NCI-H187 (cell line): ENCODE measurements at places on chromosomes 1 and 21.
A peak's percentile ranks its signal among the peaks of the same experiment; 100 is the strongest.

GRCh38 chr1:199303035-199303434 is 664.2 kb downstream of the PTPRC start:
- DNase-seq = no peak

DNA sequence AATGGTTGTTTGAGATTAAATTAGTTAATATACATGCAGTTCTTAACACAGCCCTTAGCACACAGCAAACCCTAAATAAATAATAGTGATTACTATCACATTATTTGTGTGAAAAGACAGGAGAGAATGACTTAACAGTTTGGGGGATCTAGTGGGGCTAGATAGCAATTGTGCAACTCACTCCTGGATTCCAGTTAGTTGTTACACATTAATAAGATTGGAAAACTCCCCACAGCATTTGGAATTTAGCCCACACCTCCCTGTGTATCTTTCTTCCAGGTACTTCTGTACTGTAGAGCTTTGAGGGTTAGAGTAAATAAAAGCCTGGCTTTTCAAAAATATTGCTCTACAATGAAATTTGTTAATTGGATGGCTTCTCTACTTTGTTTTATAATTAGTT is 93.2 kb downstream of the KCTD3 start:
- no peak for DNase-seq

GRCh38 chr1:119275145-119276134 is 93.1 kb upstream of the HAO2 start:
- DNase-seq = peak; percentile 52

GRCh38 chr1:19405761-19406487 is 79.4 kb downstream of the CAPZB start:
- peak; percentile 78 for DNase-seq

DNA sequence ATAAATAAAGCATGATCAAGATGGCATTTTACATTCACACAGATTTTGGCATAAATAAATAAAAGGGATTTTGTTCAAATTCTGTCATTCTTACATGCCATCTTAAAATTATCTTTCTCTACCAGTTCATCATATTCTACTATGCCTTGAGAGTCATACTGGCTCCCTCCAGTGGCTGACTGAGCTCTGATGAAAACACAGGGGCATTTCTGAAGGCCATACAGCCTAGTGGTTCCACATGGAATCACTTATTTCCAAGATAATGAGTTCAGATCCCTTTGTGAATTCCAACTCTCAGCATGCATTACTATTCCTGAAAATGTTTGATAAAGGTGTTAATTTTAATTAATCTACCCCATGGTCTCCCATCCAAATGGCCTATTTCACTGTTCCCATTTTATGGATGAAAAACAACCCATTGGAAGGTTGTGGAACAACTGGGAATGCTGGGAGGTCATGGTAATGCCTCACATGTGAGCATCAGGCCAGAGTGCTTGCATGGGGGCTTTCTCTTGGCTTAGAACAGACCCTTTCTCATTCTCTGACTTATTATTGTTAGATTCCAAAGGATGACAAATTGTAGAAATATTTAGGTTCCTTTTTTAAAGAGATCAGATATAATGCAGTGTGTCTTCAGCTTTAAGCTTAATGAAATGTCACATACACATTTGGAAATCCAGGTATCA is 622.4 kb upstream of the PKN2 start:
- peak; percentile 42 for DNase-seq

GRCh38 chr1:21269461-21270085 is 20.7 kb downstream of the ECE1 start:
- no peak for DNase-seq

- DNase-seq = no peak
Observed at GRCh38 chr1:171800342-171800741, 18.9 kb downstream of the METTL13 start.

DNA sequence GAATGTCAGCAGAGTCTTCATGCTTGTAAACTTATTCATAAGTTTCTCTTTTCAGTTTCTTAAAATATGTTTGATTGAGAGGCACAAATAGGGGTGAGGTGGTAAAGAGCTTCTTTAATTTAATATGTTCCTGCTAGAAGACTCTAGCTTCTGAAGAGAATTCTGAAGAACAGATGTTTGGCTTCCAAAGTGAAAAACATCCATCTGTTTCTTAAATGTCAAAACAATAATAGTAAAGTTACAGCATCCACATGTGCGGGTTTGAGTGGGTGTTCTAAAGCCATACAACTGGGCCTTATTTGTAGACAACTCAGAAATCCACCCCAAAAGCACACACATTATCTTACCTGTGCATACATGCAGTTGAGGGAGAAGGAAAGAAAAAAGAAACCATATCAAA is 144.0 kb upstream of the ADGRL4 start:
- no peak for DNase-seq

GRCh38 chr1:155379631-155380090 is 59.0 kb downstream of the RUSC1 start:
- DNase-seq = no peak

GRCh38 chr1:5727191-5727590 is 265.0 kb downstream of the NPHP4 start:
- no peak for DNase-seq

GRCh38 chr1:46649764-46650163 is 18.4 kb downstream of the ATPAF1 start:
- DNase-seq = no peak

- no peak for DNase-seq
Observed at GRCh38 chr1:182756423-182756822, 33.1 kb upstream of the NPL start.

GRCh38 chr1:185404907-185405568 is 88.0 kb upstream of the IVNS1ABP start:
- no peak for DNase-seq

- no peak for DNase-seq
Observed at GRCh38 chr21:28016571-28016970, 976.1 kb downstream of the LTN1 start.

DNA sequence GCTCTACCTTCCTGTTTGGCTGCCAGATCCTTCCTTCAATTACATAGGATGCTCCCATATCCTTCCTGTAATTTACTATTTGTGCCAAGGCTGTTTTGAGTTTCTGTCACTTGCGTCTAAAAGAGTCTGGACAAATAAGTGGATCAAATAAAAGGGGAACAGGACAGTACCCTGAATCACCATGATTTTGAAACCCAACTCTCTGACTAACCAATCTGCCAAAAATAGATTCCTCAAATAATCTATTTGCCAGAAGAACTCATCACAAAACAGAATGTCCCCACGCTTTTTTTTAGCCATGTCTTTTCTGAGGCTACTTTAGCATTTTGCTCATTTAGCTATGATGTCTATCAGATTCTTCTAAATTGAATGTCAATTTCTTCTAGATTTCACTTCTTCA is 392.6 kb downstream of the NTNG1 start:
- no peak for DNase-seq

DNA sequence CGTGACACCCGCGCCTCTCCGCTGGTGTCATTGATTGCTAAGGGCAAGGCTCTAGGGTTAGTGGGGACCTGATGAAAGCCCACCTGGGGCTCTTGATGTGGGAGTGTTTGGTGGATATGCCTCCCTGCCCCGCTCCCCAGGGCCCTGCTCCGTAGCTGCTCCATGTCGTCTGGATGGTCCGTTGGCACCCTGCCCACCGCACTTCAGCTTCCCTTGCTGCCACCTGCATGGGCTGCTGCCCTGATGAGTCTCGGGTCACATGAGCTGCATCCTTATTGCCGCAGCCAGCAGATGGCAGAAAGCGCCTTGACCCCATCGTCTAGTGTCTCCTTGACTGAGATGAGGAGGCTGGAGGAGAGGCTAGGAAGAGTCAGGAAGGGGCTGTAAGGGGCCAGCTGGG is 439.4 kb downstream of the CAMTA1 start:
- DNase-seq = peak; percentile 67

DNA sequence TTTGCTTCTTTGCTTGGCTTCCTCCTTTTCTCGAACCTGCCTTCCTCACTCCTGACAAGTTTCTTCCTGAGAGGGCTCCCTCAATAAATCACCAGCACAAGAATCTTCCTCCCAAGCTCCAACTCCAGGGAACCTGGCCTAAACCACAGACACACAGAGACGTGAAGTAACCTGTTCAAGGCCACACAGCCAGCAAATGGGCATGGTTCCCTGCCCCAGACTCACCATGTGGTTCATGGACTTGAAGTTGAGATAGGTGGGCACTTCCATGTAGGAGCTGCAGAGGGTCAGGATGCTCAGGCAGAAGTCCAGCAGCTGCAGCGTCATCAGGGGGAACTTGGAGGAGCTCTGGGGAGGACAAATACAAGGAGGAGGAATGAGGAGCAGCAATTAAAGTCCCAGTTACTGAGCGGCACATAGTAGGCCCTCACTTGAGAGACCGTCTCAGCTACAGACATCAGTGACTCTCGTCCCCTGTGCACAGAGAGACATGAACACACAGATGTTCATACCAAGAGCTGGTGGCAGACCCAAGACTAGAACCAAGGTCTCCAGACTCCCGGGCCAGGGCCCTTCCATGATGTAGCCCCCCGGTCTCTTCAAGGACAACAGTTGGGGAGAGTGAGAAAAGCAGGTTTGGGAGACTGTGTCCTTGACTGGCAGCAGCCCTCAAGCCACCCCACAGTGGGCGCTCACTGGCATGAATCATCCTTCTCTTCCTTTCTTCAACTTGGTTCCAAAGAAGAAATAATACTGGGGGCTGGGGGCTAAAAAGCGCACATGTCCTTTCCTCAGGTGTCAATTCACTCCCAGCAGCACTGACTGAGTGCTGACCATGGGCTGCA is 15.6 kb upstream of the MATN1 start:
- DNase-seq = no peak

DNA sequence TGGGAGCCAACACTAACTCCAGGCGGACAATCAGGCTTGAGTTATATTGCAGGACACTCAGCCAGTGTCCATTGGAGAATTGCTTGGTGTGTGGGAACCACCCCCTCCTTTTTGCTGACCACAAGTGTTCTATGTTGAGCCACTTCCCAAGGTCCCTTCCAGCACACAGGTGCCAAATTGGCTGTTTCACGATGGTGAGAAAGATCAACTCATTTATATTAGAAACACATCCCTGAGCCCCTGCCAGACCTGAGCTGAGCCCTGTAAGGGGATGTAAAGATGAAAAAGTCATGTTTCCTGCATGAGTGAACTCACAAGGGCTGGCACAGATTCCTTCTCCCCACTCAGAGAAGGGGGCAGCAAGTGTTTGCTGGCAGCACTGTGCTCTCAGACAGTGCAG is 96.5 kb downstream of the KCNN3 start:
- peak; percentile 79 for DNase-seq

DNA sequence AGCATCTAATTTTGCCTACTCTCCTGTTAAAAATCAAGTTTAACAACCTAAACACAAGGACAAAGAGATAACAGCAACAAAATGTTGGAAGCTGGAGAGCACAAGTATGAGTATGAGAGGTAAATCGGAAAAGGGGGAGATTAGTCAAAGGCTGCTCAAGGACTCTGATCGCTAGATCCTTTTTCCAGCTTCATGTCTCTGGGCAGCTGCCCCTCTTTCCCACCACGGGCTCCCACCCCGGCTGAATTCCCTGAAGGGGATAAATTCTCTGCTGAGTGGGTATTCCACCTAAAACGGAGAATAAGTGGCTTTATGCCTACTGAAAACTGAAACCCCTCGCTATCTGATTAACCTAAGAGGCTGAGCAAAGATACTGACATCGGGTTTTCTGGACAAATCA is 696 bp upstream of the CTBS start:
- DNase-seq = no peak

DNA sequence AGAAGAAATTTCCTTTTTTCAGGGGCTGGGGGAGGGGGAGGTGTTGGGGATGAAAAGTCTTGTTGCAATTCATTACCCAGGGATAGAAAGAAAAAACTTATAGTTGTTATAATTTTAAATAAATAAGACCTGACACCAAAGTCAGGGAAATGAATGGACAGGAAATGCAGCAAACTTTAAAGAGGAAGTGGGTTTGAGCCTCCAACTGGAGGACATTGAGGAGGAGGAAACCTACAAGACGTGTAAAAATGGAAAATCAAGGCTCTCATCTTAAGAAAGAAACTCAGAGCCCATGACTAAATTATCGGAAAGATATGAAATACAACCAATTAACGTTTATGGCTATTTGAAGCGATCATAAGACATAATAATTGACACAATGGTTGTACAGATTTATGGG is 54.4 kb downstream of the NIBAN1 start:
- DNase-seq = no peak

DNA sequence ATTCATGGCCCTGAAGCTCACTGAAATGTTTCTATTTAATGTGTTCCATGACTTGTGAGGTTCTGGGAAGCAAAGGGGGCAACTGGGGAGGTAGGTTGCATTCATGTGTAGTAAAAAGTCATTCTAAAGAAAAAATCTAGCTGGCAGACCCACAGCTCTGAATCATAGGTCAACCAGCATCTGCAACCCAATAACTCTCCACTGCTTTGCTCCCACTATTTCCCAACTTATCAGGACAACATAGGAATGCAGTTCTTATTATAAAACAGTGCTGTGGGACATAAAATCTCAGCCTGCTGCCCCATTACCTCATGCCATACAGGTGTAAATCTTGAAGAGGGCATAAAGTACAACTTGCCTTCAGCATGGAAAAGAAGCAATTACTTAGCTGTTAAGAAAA is 576.1 kb upstream of the PTBP2 start:
- DNase-seq = no peak

GRCh38 chr1:29322861-29323585 is 86.7 kb downstream of the PTPRU start:
- DNase-seq = no peak

DNA sequence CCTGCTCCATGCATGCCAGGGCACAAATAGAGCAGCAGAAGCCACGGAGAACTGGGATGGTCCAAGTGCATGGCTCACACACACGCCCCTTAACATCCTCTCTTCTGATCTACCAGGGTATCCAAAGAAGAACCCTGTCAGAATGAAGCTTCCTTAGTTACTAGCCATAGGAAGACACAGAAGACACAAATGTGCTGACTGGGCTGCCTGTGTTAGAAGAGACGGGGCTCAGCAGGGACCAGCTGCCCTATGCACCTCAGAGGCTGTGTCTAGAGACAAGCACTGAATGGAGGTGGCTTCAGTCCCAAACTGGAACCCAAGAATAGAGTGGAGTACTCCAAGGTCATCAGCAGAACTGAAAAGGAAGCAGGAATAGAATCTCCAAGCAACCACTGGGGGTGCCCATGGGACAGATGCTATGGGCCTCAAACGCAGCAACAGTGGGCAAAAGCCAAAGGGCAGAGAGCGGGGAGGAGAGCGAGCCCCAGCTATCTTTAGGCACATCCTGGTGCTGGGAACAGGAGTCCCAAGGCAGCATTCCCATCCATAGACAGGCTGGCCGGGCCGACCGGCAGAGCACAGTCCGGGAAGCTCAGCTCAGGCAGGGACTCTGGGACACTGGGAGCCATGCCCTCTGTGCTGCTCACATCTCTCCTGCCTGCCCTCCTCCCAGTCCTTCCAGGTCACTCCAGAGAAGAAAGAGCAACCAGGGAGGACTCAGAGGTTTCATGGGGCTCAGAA is 9.5 kb downstream of the SLC6A9 start:
- no peak for DNase-seq

DNA sequence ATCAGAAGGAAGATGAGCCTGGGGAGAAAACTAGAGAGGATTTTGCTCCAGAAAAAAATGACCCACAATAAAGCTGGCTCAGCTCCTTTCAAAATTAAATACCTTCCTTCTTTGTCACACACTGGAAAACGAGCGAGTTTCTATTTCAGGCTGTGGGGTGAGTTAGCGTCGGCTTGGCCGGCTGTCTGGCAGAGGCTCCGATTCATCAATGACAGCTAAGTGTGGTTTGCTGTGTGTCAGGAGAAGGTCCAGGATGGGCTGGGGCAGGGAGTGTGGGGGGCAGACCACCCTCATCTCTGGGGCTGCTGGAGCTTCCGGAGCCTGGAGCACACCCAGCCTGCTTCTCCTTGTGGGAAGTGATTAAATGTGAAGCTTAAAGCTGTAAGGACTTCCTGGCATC is 120.2 kb downstream of the ETS2 start:
- DNase-seq = no peak

- no peak for DNase-seq
Observed at GRCh38 chr1:77857552-77857951, 30.9 kb upstream of the NEXN start.
